Common myeloid progenitor, CD34-positive (primary cell): ENCODE measurements at places on chromosomes 6 and 20.

- peaks cover 21% of the 10 kb centered on the region for H3K4me1 ChIP-seq
- DNase-seq, result no peak
- no peak overlapping the region for H3K4me3 ChIP-seq
- peaks cover 50% of the 10 kb centered on the region for H3K36me3 ChIP-seq
- H3K27ac ChIP-seq, result no peak overlapping the region
These were observed 127.6 kb upstream of the FAM184A start for GRCh38 chr6:119205911-119206618.

GRCh38 chr20:37356961-37357371, 11.0 kb downstream of the SRC start:
- H3K27me3 ChIP-seq, result no peaks in the 10 kb centered on the region
- no peak overlapping the region for H3K27ac ChIP-seq
- no peak for DNase-seq
- H3K4me3 ChIP-seq, result no peak overlapping the region

- no peak overlapping the region for H3K4me3 ChIP-seq
- no peak for DNase-seq
- H3K27me3 ChIP-seq, result no peaks in the 10 kb centered on the region
- H3K36me3 ChIP-seq, result no peaks in the 10 kb centered on the region
- no peak overlapping the region for H3K27ac ChIP-seq
These were observed 79.1 kb downstream of the SHLD1 start for GRCh38 chr20:5829241-5829809.

DNA sequence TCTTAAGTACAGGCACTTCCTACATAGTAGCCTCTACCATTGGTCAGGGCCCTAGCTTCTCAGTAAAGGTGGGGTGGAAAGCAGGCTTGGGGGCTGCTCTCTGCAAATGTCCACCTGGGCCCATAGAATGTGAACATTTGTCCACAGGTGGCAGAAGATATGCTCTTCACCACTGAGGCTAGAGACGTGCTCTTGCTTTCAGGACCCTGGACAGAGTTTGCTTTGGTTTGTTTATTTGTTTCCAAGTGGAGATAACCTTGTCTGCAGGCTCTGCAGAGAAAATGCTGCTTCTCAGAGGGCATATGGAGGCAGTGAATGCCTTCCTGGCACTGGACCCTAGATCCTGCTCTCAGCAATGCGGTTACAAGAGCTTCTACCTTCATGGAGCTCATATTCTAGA, 129.0 kb downstream of the F13A1 start:
- no peak for DNase-seq
- no peak overlapping the region for H3K4me3 ChIP-seq
- H3K27ac ChIP-seq, result no peak overlapping the region
- no peaks in the 10 kb centered on the region for H3K36me3 ChIP-seq
- no peaks in the 10 kb centered on the region for H3K4me1 ChIP-seq

DNA sequence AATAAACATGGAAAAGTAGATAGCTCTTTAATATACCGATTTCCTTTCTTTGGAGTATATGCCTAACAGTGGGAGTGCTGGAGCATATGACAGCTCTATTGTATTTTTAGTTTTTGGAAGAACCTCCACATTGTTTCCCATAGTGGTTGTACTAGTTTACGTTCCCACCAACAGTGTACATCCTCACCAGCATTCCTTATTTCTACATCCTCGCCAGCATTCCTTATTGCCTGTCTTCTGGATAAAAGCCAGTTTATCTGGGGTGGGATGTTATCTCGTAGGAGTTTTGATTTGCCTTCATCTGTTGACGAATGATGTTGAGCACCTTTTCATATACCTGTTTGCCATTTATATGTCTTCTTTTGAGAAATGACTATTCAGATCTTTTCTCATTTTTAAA, 2.6 kb downstream of the MICA start:
- no peak for DNase-seq
- no peaks in the 10 kb centered on the region for H3K27me3 ChIP-seq
- no peak overlapping the region for H3K4me3 ChIP-seq
- H3K27ac ChIP-seq, result no peak overlapping the region
- peaks cover 1% of the 10 kb centered on the region for H3K36me3 ChIP-seq

GRCh38 chr6:34143196-34143883, 2.5 kb downstream of the GRM4 start:
- peaks cover 34% of the 10 kb centered on the region for H3K4me1 ChIP-seq
- H3K4me3 ChIP-seq, result peak overlapping the region; percentile 58
- H3K27me3 ChIP-seq, result no peaks in the 10 kb centered on the region
- no peaks in the 10 kb centered on the region for H3K36me3 ChIP-seq
- no peak for DNase-seq

DNA sequence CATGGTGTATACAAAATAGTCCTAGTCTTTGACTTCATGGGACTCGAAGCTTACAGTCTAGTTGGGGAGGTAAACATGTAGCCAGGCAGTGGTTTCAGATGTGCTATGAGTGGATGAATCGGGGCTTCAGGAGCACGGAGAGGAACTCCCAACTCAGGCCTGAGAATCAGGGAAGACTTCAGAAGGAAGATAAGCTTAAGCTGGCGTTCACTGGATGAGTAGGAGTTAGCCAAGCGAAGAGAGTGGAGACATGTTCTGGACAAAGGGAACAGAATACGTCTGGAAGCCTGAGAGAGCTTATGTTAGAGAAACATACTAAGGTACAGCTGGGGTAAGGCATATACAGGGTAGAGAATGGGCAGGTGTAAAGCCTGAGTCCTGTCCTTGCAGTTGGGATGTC, 8.8 kb downstream of the CARMIL1 start:
- H3K36me3 ChIP-seq, result peaks cover 2% of the 10 kb centered on the region
- no peak for DNase-seq
- H3K4me3 ChIP-seq, result no peak overlapping the region
- H3K27ac ChIP-seq, result no peak overlapping the region

- peaks cover 19% of the 10 kb centered on the region for H3K36me3 ChIP-seq
- peaks cover 4% of the 10 kb centered on the region for H3K4me1 ChIP-seq
- H3K27ac ChIP-seq, result no peak overlapping the region
- H3K4me3 ChIP-seq, result no peak overlapping the region
- no peaks in the 10 kb centered on the region for H3K27me3 ChIP-seq
- DNase-seq, result no peak
These were observed 29.7 kb downstream of the GINS1 start for GRCh38 chr20:25437153-25437581.

GRCh38 chr6:19664878-19665612, 172.1 kb upstream of the ID4 start:
- H3K36me3 ChIP-seq, result no peaks in the 10 kb centered on the region
- no peak for DNase-seq
- no peak overlapping the region for H3K27ac ChIP-seq
- H3K4me1 ChIP-seq, result no peaks in the 10 kb centered on the region
- no peak overlapping the region for H3K4me3 ChIP-seq

DNA sequence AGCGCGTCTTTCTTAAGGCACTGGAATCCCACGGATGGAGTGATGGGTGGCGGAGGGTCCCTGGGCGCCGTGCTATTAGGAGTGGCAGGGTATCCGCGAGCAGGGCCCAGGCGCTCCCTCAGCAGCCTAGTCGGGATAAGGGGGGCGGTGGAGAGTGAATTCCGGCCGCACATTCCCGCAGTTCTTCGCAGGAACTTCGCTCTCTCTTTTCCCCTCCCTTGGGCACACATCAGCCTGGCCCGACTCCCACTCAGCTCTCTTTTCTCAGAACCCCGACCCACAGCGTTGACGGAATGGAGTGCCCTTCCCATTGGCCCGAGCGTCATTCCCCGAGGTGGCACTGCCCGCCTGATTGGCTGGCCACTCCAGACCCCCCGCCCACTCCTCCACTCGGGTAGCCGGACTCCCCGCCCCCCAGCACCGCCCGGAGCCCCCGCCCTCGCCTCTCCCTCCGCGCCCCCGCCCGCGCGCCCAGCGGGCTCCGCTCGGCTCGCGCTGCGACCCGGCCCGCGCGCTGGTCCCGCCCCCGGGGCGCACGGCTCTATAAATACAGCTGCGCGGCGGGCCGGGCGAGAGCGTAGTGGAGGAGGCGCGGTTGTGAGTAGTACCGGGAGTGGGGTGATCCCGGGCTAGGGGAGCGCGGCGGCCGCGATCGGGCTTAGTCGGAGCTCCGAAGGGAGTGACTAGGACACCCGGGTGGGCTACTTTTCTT, at the start of gene ID4:
Gene ID4, plus strand, starts transcription at position 572 of the 712 bp plus-strand sequence. CDS start 385 bp downstream, outside the sequence.
- H3K4me3 ChIP-seq, result peak within 1 kb of the TSS; percentile 16
- peak; percentile 70 for DNase-seq
- H3K27ac ChIP-seq, result no peak within 1 kb of the TSS
- H3K27me3 ChIP-seq, result peaks cover 95% of the 10 kb centered on the region
- H3K36me3 ChIP-seq, result no peaks in the 10 kb centered on the region

GRCh38 chr6:26598267-26598666, 1.5 kb downstream of the ABT1 start:
- DNase-seq, result no peak
- no peak overlapping the region for H3K4me3 ChIP-seq
- H3K27me3 ChIP-seq, result peaks cover 8% of the 10 kb centered on the region
- H3K27ac ChIP-seq, result no peak overlapping the region
- peaks cover 28% of the 10 kb centered on the region for H3K4me1 ChIP-seq

DNA sequence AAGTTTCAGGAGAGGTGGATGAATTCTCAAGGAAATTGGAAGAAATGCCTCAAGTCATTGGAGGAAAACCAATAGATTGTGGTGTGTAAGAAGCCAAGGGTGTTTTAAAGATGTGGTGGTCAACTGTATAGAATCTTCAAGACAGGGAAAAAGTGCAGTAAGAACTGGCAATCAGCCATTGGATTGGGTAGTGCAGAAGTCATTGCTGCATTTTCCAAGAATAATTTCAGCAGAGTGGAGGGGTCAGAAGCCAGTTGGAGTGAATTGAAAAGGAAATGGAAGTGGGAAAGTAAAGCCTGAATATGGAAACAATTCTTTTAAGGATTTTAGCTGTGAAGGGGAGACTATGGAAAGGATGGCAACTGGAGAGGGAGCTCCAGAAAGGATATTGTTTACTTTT, 128.2 kb upstream of the TMEM170B start:
- peaks cover 12% of the 10 kb centered on the region for H3K4me1 ChIP-seq
- no peaks in the 10 kb centered on the region for H3K27me3 ChIP-seq
- no peak overlapping the region for H3K4me3 ChIP-seq
- H3K36me3 ChIP-seq, result no peaks in the 10 kb centered on the region
- H3K27ac ChIP-seq, result no peak overlapping the region

GRCh38 chr6:155143029-155143577, 120.7 kb upstream of the CLDN20 start:
- DNase-seq, result peak; percentile 59
- peaks cover 5% of the 10 kb centered on the region for H3K4me1 ChIP-seq
- H3K4me3 ChIP-seq, result peak overlapping the region; percentile 57
- H3K27me3 ChIP-seq, result no peaks in the 10 kb centered on the region
- H3K27ac ChIP-seq, result peak overlapping the region; percentile 56

GRCh38 chr6:36641543-36641942, 37.0 kb upstream of the CDKN1A start:
- DNase-seq, result no peak
- H3K4me3 ChIP-seq, result no peak overlapping the region
- no peaks in the 10 kb centered on the region for H3K36me3 ChIP-seq
- no peaks in the 10 kb centered on the region for H3K4me1 ChIP-seq
- no peak overlapping the region for H3K27ac ChIP-seq

DNA sequence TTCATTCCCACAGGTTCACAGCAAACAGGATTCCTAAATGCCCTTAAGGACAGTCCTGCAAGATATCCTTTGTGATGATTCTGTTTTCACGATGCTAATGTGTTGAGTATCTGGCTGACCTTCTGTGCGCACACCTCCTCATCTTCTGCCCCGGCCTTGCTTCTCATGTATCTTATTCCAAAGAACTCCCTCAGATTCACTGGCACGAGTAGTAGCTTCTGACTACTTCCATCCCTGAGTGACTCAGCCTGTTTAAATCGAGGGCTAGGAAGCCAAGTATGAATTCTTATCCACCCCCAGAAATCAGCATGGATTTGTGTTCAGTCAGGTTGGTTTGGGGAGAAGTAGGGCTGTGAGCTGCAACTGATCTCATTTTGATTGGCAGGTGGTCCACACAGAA, 190.2 kb upstream of the SNX9 start:
- H3K27me3 ChIP-seq, result no peaks in the 10 kb centered on the region
- DNase-seq, result no peak
- H3K4me3 ChIP-seq, result no peak overlapping the region
- no peaks in the 10 kb centered on the region for H3K36me3 ChIP-seq
- peaks cover 14% of the 10 kb centered on the region for H3K4me1 ChIP-seq

DNA sequence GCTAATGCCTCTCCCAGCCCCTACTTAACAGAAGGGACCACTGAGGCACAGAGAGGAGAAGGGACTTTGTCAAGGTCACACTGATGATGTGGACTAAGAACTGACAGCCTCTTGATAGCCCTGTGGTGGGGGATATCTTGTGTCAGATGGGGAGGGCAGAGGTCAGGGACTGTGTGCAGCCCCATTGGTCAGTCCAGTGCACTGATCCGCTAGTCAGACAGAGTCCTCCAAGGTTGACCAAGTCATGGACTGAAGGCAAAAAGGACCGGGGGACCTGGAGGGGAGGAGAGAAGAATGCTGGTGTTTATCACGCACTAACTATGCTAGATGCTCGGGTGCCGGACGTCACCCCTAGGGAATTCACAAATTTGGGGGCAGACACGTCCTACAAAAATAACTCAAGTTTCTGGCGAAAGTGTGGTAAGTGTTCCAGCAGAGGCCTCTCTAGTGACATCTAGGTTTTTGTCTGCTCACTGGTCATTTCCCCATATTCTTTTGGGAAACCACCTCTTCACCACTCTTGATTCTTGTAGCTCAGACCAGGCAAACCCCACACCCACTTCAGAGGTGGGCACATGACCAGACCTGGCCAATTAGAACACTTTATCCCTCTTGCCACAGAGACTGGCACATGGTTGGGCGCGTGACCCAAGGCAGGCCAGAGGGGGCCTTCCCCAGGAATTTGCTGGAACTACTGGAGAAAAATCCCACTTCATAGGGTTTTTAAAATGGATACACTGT, 21.0 kb downstream of the TCF15 start:
- peaks cover 2% of the 10 kb centered on the region for H3K4me1 ChIP-seq
- H3K36me3 ChIP-seq, result no peaks in the 10 kb centered on the region
- H3K4me3 ChIP-seq, result no peak overlapping the region
- H3K27ac ChIP-seq, result no peak overlapping the region
- H3K27me3 ChIP-seq, result no peaks in the 10 kb centered on the region

- no peak overlapping the region for H3K27ac ChIP-seq
- H3K4me3 ChIP-seq, result no peak overlapping the region
- H3K36me3 ChIP-seq, result no peaks in the 10 kb centered on the region
- DNase-seq, result no peak
- H3K27me3 ChIP-seq, result no peaks in the 10 kb centered on the region
These were observed 10.9 kb upstream of the ADGRF4 start for GRCh38 chr6:47687432-47687831.

DNA sequence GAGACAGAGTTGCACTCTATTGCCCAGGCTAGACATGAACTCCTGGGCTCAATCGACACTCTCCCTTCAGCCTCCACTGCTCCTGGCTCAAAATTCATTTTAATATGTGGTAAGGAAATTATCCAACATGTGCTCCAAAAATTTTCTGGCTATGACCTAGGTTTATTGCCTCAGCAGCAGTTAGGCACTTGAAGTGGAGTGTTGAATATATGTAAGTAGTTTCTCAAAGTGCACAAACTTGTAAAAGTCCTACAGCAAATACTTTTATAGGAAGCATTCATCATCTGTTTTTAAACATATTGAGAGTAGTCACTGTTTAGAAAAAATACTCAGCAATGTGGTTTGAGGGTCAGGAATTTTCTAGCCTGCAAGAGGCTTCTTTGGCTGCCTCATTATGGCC, 13.2 kb downstream of the FILIP1 start:
- H3K4me1 ChIP-seq, result no peaks in the 10 kb centered on the region
- no peak for DNase-seq
- H3K4me3 ChIP-seq, result no peak overlapping the region
- peaks cover 2% of the 10 kb centered on the region for H3K27me3 ChIP-seq
- no peak overlapping the region for H3K27ac ChIP-seq
